NCI-H146 (cell line): ENCODE measurements at places on chromosomes 6 and 20.

DNA sequence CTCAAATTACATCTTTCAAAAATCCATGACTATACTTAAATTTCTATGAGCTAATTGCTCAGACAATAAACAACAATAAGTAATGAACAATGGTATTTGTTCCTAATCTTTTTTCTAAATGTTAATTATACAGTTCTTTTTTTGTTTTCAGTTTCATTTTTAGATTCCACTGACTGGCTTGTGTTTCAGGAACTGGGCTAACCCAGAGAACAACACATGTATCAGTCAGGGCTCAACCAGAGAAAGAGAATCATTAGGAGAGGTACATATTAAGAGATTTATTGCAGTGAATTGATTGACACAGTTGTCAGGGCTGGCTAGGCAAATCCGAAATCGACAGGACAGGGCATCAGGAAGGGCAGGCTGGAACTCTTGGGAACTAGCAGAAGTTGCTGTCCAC lies 182.8 kb downstream of the GRM1 start:
- DNase-seq = no peak

DNA sequence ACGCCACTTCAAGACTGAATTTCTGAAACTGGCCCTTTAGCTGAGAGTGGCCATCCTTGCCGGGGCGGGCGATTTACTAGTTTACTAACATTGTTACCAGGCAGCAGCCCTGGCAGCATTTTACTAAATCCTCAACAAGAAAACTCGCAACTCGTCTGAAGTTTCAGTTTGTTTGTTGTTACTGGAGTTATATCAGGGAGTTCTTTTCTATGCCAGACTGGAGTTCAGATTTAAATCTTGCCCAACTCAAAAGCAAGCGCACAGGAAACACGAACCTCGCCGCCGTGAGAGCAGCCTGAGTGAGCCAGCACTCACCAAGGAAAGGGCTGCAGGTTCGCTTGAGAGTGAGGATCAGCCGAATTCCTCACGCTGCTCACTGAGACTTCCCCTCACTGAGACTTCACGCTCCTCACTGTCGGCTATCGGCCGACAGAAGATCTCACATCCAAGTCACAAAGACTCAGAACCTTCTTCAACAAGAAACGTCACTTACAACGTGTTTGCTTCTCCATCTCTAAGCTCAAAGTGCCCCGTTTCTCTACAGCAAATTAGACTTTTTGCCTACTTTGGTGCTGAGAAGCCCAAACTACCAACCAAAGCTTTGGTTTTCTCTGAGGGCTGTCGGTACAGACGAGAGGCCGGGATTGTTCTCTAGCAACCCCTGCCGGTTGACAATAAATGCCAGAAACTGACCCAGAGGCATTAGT lies 78.9 kb downstream of the OLIG3 start:
- peak; percentile 39 for DNase-seq

- DNase-seq = peak; percentile 23
These were observed 537.4 kb upstream of the MMS22L start for GRCh38 chr6:97820400-97820799.

GRCh38 chr6:133553652-133554051 lies 312.5 kb downstream of the EYA4 start:
- DNase-seq = peak; percentile 72

GRCh38 chr6:138468320-138469015 lies 30.8 kb downstream of the NHSL1 start:
- peak; percentile 67 for DNase-seq

- no peak for DNase-seq
These were observed 80.3 kb downstream of the CTNNBL1 start for GRCh38 chr20:37774156-37774555.

- peak; percentile 12 for DNase-seq
These were observed 37.9 kb upstream of the MAS1 start for GRCh38 chr6:159852877-159853276.

DNA sequence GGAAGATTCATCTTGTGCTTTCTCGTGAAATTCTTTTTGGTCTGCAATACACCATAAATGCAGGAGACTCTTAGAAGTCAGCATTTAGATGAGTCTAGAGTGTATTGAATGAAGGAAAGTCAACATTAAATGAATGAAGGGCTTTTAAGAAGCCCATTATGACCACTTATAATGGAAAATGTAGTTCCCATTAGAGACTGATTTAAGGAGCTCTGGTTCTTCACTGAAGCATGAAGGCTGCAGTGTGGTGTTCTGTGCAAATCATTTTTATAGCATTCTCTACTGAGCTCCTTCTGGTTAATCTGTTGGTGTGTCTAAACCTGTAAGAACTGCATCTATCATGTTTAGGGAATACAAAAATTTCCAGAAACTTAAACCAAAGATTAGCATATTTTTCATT lies 19.7 kb downstream of the NCOA7 start:
- DNase-seq = peak; percentile 39

DNA sequence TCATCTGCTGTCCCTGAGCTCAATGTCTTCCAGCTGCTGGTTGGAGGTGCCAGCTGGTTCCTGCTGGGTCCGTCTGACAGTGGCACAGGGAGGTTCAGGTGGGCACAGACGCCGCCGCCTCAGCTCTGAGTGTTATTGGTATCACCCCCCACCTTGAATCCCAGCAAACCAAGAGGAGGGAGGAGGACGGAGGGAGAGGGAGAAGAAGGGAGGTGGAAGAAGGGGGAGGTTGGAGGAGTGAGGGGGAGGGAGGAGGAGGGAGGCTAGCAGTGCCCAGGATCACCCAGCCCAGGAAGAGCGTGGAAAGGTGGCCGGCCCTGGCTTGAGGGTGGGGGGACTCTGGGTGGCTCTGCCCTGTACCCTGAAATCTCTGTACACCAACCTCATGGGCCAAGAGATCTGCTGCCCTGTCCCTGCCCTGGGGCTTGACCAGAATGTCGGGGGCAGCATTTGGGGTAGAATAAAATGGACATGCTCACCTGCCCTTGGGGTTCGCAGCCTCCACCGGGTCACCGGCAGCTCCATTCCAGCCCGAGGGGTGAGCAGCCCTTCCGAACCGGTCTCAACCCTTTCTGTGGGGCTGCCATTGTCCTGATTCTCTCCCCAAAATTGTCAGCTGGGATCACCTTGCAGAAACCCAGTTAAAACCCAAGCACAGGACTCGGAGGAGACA lies 17.1 kb downstream of the NTSR1 start:
- DNase-seq = no peak

- DNase-seq = peak; percentile 79
These were observed 3.1 kb downstream of the FYN start for GRCh38 chr6:111870051-111870741.

DNA sequence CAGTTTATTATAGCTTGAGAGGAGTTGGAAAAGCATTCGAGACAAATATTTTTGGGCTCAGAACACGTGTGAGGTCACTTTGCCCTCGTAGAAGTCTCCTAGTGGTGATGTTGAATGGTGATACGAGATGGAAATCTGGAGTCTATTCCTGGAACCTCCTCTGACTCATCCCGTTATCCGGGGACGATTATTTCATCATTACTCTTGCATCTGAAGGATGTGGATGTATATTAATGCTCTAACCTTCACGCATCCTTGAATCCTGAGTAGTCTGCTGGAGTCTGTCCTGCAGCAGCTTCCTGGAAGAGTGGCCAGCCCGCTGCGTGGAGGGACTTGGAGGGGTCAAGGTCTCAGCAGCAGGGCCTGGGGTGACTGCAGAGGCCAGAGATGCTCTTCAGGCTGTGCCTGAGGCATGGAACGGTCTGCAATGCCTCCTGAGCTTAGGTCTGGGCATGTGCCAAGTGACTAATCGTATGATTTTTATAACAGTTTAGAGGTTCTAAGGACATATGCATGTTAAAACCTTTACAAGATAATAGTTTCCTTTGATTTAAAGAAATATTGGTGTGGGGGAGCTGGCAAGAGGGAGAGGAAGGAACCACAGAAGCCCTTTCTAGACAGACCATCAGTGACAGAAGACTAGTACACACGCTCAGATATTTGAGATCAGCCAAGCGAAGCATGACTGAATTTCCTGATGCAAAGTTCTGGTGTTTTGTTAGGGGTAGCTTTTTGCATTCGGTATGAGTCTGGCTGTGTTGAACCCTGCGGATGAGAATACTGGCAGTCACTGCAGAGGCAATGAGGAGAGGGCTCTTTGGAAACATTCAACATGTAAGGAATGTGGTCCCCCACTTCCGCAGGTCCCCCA lies 400.2 kb downstream of the QKI start:
- DNase-seq = no peak

DNA sequence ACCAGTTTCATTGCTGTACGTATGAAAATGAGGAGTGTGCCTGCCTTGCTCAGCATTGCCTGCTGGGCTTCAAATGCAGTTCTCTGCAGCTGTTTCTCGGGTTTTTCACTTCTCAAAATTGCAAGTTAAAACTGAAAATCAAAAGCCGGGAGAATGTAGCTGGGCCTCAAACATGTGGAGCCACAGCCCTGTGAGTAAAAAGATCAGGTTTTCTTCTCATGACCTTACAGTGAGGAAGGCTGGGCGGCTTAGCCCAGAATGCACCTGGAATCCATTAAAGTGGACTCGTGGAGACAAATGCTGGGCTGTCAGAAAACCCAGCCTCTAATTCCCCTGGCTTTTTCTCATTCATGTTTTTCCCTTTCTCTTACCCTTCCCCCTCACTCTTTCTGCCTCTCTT lies 34.4 kb downstream of the DSE start:
- no peak for DNase-seq

DNA sequence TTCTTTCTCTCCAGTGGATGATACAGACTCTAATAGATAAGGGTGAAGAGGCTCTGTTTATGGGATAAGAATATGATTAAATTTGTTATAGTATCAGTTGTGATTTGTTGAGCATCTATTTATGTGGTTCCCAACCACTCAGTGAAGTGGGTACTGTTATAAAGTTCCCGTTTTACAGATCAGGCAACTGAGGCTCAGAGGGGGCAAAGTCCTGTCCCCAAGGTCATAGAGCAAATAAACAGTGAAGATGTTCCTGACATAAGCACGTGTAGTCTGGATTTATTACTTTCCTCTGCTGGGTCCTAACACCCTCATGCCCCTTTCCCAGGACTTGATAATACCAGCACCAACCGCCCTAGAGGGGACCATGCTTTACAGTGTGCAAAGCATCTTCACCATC lies 4.1 kb downstream of the DUSP15 start:
- DNase-seq = no peak

DNA sequence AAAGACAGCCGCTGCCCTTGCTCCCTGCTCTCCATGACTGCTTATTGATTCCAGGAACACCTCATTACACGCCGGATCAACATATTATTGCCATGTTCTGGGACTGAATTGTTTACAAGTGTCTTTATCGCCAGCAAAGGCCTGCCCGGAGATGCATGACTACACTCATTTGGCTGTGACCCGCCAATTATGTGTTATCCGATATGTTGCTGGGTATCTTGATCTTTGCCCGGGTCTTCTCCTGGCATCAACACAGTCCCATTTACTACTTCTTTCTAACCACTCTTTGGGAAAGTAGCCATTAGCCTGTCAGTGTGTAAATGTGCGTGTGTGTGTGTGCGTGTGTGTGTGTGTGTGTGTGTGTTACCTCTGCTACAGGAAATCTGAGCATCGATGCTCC lies 15.4 kb downstream of the LINC00237 start:
- DNase-seq = peak; percentile 74

DNA sequence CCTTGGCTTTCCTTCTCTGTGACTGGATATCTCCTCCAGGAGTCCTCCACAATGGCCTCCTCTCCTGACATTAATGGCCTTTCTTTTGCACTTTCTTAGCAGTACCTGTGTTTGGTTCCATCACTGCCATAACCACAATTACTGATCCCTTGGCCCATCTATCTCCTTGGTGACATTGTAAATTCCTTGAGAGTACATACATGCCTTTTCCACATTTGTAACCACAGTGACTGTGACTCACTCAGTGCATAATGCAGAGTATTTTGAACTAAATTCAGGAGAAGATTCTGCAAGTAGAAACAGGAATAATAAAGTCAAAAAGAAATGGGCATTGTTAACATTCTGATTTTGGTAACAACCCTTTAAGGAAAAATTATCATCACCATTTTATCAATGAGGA lies 197.2 kb upstream of the SOX4 start:
- DNase-seq = no peak

GRCh38 chr20:57270204-57270984 lies 4.0 kb upstream of the BMP7 start:
- no peak for DNase-seq

- DNase-seq = peak; percentile 87
These were observed 538.3 kb upstream of the BTBD3 start for GRCh38 chr20:11379257-11380011.

- no peak for DNase-seq
These were observed 34.9 kb upstream of the DST start for GRCh38 chr6:56677559-56677958.

DNA sequence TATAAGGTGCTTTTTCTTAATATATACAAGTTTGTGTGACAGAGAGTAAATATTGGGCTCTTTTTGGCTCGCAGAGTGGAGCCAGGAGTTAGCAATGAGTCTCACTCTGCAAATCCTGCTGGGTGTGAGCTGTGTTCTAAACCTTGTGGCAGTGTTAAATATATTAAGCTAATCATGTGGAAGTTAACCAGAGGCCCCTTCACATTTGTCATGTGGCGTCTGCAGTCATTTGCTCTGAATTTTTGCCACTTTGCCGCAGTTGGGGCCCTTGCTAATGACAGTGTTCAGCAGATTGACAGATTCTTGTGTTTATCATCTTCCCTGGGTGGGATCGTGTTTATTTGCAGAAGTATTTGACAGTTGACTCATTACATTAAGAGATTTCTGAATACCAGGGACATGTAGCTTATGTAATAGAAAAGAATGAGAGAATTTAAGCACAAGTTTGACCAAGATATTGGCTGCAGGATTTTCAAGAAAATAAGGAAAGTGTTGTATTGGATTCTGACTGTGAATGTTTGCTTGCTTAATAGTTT lies 37.9 kb downstream of the SPATA2 start:
- DNase-seq = peak; percentile 12

- DNase-seq = no peak
These were observed 526 bp downstream of the SULF2 start for GRCh38 chr20:47784599-47785310.

GRCh38 chr6:99603421-99604165 lies 3.0 kb upstream of the PRDM13 start:
- DNase-seq = peak; percentile 11

DNA sequence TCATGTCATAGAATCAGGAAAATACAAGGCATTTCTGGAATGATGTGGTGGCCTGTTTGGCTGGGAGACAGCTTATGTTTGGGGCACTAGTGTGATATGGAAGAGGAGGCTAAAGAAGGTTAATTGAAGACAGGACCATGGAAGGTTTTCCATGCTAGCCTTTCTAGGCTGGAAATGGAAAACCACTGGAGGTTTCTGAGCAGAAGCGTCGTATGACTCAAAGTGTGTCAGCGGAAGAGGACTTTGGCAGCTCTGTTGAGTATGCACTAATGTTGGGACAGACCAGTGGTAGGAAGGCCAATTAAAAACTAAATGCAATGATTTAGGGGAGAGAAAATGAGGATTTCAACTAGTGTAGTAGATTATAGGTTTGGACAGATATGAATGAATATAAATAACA lies 413.1 kb downstream of the PLCB1 start:
- DNase-seq = no peak
